ENCODE measurements at places on chromosomes 11 and 22. TPM values are rescaled to one million over a fixed set of nuclear protein-coding genes. Genes with fewer than 3 reads are reported as not detected.

DNA sequence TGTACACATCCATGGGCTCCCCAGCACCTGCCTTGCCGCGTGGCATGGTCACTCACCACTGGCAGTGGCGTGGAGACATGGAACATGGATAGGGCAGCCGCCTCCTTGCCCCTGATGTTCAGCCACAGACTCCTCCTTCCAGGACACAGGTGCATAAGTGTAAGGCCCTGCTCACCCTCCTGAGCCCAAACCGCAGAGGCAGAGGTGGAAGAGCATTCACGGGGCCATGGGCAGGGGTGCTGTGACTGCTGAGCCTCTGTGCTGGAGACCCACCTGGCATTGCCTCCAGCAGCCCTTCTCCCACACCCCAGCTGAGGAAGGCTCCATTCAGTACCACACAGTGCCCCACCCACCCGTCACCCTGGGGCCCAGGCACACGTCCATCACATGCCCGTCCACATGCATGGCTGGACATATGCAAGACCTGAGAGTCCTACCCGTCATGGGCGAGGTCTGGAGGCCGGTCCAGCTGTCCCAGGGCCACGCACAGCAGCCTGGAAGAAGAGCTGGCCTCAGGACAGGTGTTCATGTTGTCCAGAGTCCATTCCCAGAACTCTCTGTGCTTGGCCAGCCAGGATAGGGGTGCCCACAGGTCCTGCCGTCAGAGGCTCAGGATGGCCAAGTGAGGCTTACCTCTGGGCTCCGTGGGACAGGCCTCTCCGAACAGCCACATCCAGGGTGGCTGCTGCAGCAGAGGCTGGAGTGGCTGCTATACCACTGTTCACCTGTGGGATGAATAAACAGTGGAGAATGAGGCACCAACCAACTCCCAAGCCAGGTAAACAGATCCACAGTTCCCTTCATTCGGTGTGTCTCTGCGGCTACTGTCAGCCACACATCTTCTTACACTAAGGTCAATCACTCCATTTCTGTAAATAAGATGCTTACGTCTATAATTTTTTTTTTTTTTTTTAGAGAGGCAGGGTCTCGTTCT, 1.7 kb upstream of the TUBGCP6 start:
- no peak for DNase-seq

The SAA1 gene
- not detected for polyA plus RNA-seq

DNA sequence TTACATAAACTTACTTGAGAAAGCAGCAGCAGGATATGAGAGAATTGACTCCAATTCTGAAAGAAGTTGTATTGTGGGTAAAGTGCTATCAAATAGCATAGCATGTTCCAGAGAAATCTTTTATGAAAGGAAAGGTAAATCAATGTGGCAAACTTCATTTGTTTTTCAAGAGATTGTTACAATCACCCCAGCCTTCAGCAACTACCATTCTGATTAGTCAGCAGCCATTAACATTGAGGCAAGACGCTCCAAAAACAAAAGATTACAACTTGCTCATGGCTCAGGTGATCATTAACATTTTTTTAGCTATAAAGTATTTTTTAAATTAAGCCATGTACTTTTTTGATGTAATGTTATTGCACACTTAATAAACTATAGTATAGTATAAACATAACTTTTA, 357.2 kb downstream of the TMEM135 start:
- no peak for DNase-seq

- DNase-seq, result no peak
Measured at GRCh38 chr11:80815752-80816453, 1375.1 kb upstream of the TENM4 start.

DNA sequence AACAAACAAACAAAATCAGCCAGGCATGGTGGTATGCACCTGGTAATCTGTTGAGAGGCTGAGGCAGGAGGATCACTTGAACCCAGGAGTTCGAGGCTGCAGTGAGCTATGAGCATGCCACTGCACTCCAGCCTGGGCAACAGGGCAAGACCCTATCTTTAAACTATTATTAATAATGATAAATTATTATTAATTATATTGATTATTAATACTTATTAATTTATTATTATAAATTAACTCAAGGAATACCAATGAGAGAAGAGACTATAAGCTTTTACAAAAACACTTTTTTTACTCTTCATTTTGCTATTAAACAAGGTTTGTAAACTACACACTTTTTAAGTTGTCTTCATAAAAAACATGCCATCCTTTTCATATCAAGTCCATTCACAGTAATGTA, 97.7 kb upstream of the APOA1 start:
- no peak for DNase-seq

DNA sequence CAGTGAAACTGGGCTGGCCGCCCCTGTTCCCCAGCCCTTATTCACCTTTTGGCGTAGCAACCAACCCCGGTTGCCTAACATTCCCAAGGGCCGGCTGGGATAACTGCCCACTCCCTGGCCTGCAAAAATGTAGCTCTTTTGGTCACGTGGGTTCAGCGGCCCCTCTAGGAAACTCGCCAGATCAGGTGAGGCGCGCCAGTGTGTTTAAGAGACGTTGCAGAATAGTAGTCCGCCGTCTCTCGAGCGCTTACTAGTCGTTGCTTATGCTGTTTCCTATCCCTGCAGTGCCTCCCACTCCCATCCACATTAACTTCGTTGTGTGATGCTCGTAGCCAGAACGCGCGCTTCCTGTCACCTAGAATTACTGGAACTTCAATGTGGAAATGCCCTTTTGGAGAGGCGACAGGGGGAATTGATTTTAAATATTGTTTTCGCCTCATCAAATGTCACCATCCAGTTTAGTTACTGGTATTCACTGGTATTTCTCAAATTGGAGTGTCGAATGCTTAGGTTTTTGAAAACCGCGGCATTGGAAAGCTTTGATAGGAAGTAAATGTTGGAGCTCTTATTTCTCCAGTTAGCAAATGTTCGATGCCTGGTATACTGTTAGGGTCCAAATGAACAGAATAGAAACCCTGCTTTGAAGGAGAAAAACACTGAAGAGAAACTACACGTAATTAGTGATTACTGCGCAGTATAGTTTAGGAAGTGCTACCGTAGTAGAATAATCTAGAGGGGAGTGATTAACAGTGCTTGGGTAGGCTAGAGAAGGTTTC, 823 bp downstream of the CEP57 start:
- no peak for DNase-seq

DNA sequence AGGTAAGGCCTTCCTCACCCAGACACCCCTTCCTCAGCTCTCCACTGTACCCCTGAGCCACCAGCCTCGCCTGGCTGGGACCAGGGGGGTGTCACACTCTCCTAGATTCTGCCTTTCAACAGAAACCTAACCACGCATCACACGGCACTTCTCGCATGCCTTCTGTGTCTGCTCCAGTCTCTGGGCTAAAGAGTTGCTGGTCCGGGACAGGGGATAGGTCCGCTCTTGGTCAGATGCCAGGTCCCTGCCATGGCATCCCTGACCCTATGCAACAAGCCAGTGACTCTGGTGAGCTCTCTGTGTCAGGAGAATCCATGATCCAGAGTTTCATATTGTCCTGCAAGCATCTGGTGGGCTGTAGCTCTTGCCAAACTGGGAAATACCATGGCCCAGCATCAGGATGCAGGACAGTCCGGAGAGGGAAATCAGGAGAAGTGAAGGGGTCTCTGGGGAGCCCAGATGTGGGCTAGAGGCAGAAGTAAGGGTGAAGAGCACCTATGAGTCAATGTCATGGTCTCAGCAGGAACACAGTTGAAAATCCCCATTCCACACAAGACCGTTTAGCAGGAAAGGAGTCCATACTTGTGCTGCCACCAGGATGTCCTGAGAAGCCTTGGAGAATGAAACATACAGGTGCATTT, 14.1 kb downstream of the IGLL5 start:
- DNase-seq, result no peak

The OR8D4 gene
- not detected for polyA plus RNA-seq

DNA sequence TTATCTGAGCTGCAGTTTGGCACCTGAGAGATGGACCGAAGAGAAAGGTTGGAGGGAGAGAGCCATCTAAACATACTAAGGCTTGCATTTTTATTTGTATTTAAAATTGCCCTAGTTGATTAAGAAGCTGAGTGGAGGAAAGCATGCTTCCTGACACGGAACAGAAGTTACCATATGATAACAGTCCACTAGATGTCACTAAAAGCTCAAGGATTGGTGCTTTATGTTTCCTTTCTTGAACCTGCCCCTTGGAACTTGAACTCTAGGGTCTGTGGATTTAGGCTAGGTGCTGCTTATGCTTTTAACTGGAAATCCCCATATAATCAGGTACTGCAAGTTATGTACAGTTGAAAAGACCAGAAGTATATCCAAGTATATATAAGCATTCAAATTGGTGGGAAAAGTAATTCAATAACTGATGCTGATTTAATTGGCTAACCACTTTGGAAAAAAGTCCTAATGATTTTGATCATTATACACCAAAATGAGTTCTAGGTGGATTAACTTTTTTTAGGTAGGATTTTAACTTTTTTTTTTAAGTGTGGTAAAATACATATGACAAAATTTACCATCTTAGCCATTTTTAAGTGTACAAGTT, 9.5 kb downstream of the RBMXL2 start:
- peak; percentile 36 for DNase-seq

DNA sequence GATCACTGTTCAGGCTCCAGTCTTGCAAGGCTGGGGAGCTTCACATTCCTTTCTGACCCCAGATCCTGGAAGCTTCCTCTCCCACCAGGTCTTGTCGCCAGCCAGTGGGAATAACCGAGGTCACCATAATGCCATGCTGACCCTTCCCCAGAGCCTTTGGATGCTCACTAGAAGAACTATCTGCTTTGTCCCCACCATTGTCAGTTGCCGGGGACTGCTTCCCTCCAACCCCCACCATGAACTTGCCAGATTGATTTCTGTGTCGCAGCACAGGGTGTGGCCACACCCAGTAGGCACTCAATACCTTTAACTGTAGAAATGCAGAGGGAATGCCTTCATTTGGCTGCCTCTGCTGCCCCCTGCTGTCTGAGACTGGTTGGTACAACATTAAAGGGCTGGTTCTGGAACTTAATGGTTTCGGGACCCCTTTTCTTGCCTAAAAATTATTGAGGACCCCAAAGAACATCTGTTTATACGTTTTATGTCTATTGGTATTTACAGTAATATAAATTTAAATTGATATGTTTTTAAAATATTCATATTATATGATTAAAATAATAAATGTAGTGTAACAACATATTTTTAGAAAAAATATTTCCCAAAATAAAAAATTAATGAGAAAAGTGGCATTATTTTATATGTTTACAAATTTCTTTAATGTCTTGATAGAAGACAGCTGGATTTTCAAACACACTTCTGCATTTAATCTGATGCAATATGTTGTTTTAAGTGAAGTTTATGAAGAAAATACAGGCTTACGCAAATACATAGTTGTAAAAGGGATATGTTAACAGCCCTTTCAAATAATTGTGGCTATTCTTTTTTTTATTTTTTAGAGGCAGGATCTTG, 6.7 kb upstream of the GDPD5 start:
- DNase-seq, result peak; percentile 79

DNA sequence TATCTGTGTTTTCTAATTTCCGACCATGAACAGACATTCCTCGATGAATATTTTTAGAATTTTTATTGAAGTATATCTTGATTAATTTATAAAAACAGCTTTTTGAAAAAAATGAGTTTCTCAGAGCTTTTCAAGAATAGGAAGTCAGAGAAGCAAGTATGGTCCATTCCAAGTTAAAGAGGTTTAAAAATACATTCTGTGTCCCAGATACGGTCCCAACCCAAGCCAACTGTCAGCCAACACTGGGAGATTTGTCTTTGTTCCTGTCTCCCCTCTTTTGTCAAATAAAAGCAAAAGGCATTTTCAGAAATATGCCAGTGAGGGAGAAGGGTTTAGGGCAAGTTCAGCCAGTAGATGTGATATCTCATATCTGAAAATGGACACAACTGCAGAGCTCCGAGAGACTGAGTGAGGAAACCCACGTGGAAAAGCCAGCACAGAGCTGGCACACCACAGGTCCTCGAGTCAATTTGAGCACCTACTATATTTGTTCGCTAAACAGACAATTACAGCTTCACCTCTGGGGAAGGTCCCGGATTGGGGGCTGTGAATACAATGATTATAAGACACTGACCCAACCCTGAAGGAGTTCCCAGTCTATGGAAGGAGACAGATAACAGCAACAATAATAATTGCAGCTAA, 59.8 kb downstream of the C11orf91 start:
- no peak for DNase-seq

- DNase-seq, result no peak
Measured at GRCh38 chr11:97683733-97684132, 1293.9 kb downstream of the JRKL start.

DNA sequence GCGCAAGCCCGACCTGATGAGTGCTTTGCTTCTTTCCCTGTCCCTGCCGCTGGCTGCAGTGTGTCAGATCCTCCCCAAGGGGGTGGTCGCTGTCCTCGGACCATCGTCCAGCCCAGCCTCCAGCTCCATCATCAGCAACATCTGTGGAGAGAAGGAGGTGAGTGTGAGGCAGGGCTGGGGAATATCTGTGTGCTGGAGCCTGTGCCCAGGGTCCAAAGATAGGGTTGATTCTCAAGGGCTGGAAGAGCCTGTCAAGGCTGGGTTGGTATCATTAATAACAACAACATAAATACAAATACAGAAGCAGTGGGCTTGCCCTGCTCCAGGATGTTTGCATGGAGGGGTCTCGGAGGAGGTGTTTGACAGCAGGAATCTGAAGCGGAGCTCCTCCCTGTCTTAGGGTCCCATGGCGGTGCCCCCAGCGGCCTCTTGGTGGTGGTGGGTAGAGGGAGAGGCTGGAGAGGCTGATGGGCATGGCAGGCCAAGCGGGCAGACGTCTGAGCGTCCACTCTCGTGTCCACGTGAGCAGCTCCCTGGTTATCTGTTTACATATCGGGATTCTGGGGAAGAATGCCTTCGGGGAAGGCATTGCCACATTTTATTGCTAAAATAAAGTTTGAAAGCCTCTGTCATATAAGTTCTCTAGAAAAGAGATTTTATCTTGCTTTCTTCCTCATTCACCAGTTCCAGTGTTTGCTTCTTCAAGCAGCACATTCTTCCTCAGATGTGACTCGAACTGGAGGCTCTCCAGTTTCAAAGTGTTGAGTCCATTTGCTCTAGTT, 208.4 kb upstream of the TBCEL start:
- no peak for DNase-seq

DNA sequence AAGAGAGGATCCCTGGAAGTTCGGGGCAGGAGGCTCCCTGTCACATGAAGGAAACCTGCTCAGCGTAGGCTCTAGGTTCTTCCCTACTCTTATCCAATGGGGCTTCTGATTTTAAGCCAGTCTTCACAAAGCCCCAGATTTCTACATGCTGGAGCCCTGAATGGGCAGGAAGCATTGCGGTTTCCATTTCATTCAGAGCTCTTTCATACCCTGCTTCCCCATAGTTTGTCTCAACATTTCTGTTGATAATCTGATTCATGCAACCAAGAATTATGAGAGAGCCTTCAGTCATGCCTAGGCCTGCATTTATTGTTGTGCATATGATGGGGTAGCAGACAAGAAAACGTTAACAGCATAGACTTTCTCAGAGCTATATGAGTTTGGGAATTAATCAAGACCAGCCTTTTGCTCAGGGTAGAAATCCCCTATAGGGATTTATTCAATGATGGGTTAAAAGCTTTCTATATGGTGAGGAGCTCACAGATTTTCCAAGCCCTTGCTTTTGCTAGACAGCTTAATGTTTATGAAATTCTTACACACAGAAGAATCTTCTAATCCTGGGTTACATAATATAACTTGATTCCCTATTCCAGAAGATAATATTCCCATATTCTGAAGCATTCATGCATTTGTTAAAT, 15.9 kb downstream of the OR51B4 start:
- DNase-seq, result no peak
